ENCODE measurements at places on chromosomes 6 and 20. TPM values are rescaled to one million over a fixed set of nuclear protein-coding genes. Genes with fewer than 3 reads are reported as not detected.
A peak's percentile ranks its signal among the peaks of the same experiment; 100 is the strongest.

- peak; percentile 93 for DNase-seq
These were observed 112.0 kb downstream of the HFE start for GRCh38 chr6:26199057-26199772.

- no peak for DNase-seq
These were observed 539.9 kb upstream of the BTBD3 start for GRCh38 chr20:11377761-11378160.

DNA sequence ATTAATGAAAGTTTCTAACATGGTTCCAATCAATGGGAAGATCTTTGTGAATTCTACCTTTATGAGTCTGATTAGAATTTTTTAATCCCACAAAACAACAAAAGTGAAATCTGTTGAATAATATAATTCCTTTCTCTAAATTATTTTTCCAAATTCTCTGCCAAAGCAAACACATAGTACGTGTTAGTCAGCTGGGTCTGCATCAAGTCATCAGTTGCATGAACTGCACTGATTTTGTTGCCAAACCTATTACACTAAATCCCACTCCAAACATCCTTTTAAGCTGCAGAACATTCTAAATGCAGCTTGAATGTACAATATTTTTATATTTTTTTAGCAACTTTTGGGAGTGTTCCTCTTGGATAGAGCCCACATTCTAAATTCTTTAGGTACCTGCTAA is 199.0 kb upstream of the HSF2 start:
- no peak for DNase-seq

GRCh38 chr6:2877057-2877882 is 25.8 kb downstream of the SERPINB9 start:
- DNase-seq, result no peak

- DNase-seq, result no peak
These were observed 272.4 kb downstream of the GMDS start for GRCh38 chr6:1972962-1973361.

GRCh38 chr6:143592335-143592734 is 80.8 kb upstream of the FUCA2 start:
- DNase-seq, result no peak

Gene PRRT1
- 0.97 TPM for total RNA-seq

DNA sequence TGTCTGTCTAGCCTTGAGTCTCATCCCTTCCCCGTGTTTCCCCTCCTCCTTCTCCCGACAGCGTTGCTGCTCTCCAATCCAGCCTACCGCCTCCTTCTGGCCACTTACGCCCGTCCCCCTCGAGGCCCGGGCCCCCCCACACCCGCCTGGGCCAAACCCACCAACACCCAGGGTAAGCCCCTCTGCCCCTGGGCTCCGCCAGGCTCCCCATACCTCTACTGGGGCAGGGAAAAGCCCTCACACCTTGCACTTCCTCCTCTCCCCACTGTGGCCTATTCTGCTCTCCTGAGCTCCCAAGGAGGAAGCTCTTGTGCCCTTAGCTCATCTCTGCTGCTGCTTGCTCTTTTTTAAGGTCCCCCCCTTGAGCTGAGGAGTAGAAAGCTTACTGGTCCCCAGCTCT is 11.0 kb downstream of the DDR1 start:
- no peak for DNase-seq

GRCh38 chr20:56796345-56796744 is 167.2 kb downstream of the TFAP2C start:
- no peak for DNase-seq

DNA sequence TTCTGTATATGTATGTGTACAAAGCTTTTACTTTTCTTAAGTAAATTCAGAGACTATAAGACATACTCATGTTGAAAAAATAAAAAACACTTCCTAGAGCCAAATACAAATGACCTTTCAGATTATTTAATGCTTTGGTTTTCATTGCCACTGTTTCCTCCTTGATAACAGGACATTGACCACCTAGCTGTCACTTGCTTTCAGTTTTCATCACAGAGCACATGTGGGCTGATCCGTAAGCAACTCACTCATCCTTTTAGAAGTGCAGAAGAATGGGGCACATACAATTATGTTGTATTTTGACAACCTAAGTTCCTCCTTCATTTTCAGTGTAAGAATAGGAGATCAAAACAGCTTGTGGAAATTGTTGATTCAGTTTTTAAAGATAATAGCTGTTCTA is 6.2 kb downstream of the ZBTB2 start:
- no peak for DNase-seq

Gene GLP1R
- total RNA-seq, result 0.09 TPM

GRCh38 chr6:169591616-169592015 is 110.2 kb downstream of the WDR27 start:
- no peak for DNase-seq

Gene PRICKLE4
- total RNA-seq, result 9.3 TPM
